ENCODE measurements at places on chromosomes 12 and 14.
A peak's percentile ranks its signal among the peaks of the same experiment; 100 is the strongest.

DNA sequence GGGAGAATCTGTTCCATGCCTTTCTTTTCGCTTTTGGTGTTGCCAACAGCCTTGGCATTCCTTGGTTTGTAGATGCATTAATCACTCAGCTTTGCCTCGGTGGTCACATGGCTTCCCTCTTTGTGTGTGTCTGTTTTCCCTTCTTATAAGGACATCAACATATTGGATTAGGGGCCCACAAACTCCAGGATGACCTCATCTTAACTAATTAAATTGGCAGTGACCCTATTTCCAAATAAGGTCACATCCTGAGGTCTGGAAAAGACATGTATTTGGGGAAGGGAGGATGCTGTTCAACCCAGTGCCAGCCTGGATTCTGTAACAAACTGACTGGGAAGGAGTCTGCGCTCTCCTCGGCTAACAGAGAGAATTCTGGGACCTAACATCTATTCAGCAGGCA, 365.7 kb upstream of the FKBP4 start:
- DNase-seq, result no peak

GRCh38 chr12:110600254-110600653, 13.7 kb upstream of the TCTN1 start:
- DNase-seq, result peak; percentile 22

DNA sequence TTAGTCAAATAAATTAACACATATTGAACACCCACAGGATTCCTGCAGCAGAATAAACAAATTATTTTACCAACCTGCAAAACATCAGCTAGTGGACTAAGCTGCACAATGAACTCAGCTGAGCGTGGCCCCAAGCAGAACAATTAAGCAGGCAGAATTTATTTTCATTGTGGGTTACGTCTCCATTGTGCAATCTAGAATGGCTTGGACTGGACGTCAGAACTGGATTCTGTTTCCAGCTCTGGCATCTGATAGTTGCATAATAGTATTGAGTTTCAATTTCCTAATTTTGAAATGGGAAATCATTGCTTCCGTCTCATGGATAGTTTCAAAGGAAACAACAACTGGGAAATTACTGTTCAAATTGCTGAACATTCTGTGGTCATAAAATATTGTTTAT, 35.5 kb upstream of the RERG start:
- DNase-seq, result peak; percentile 42

DNA sequence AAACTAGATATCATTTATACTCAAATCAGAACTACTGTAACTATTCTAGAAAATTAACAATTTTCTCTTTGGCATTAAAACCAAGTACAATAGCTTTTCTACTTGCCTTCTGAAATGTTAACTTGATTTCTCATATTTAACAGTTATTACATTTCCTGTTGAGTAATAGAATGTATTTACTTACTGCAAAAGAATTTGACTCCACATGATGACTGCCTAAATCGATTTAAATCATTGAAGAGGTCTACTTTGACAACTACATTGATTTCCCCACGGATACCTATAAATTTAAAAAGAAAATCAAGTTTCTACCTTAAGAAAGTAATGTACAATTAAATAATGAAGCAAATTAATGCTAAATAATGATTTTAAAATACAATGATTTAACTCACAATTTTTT, 18.9 kb downstream of the C2CD5 start:
- DNase-seq, result no peak

Data from NCI-H2081 (cell line).